ENCODE measurements at places on chromosomes 3 and 15.

DNA sequence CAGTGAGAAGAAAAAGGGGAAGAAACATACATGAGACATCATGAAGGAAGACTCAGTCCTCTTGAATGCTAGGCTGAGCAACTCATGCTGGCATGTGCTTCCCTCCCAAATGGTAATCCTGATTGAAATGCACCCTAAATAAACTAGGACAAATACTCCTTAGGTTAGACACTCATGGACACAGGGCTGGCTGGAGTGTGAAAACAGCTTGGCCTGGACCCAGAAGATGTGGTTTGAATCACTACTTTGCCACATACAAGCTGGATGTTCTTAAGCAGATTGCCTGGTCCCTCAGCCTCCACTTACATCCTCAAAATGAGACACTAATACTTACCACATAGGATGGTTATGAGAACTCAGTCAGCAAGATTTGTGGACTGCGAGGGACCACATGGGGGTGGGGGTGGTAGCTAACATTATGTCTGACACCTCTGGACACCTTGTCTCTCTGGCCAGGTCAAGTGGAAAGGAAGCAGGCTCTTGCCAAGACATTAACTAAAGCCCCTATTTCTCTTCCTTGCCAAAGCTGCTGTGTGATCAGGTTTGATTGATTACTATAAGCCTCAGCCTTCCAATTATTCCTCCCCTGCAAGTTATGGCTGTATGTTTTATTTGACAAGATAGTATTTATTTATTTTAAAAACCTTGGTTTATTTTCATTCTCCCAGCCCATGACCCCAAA lies 138.9 kb upstream of the SLC7A14 start:
- no peak for DNase-seq

GRCh38 chr15:39553947-39554693 lies 26.8 kb upstream of the THBS1 start:
- DNase-seq = no peak

GRCh38 chr15:88622605-88622975 lies 1.4 kb downstream of the AEN start:
- DNase-seq = no peak

DNA sequence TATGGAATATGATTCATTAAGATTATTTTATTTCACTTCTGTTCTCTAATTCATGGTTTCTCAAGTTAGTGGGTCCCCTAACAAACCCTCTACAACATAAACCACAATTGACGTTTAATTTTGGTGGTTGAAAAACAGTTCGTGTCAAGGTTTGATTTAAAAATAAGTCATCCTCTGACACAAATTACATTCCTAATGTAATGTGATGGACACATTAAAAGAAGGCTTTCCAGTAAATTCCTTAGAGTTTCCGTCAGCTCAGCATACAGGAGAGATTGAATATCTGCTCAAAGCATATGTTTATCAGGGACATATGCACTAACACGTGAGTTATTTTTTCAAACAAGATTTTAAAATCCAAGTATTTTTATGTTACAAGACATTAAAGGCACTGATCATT lies 626.5 kb upstream of the ADAMTS9 start:
- no peak for DNase-seq

DNA sequence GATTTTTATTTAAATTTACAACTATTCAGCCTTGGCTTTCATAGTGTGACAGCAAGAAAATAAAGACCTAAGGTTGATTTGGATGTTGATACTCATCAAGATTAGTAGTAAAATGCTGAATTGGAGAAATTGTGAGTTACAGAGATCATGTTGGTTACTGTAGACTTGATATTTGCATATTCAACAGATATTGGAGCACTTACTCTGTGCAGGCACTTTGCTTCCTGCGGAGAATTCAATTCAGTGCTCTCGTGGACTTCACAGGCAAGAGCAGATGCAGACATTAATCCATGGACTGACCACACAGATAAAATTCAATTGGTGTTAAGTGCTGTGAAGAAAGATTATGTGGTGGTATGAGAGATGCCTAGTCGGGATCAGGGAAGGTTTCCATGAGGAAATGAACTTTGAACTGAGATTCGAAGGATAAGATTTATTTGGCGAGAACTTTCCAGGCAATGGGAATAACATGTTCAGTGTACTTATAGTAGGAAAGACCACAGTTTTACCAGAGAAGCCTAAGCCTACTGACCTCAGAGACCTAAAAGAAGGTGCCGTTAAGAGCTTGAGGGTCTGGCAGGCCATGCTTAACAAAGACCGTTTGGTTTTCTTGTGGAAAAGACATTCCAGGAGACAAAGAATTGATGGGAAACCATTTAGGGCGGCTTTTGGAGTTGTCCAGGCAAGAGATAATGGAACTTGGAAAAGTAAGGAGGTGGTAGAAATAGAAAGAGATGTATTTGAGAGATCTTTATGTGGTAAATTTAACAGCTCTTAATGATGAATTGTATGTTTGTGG lies 4.3 kb downstream of the SELENOT start:
- DNase-seq = no peak

DNA sequence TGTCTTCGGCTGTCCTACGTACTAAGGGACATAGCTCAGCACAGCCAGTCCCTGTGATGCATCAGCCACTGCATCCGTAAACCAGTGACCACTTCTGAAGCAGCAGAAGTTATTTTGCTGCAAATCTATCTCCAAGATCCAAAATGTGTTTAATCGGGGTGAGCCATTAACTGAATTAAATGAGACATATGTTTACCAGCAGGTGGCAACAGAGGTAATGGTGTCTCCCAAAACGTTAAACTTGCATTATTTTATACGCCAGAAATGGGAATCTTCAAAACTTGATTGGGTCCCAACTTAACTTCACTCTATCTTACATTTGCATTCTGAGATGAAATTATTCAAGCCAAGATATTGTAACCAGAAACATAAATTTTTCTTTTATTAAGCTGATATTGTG lies 75.3 kb upstream of the BOC start:
- DNase-seq = no peak

DNA sequence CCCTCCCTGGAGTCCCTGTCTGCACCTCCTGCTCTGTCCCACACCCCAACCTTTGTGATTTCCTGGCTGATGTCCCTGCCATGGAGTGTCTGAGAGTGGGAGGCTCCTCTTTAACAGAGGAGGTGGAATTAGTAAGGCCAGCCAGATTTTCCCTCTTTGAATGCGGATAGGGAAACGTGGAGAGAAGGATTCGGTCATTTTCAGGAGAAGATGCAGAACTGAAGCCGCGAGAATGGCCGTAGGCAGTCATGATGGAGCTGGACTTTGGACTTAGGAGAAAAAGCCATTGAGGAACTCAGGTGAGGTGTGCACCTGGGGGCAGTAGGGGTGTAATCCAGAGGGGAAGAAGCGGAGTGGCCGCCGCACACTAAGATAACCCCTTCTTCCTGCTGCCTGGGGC lies 138.1 kb upstream of the ATP10A start:
- no peak for DNase-seq

GRCh38 chr3:3110299-3110630 lies at the start of gene IL5RA:
TSS of gene IL5RA (minus strand) at chr3:3110374. CDS start at chr3:3104984, 5,390 bp downstream.
- DNase-seq = peak; percentile 42

GRCh38 chr3:105367063-105367405 lies 325 bp downstream of the ALCAM start:
- no peak for DNase-seq

GRCh38 chr3:38609386-38610111 lies 39.9 kb downstream of the SCN5A start:
- DNase-seq = no peak

- DNase-seq = no peak
Observed at GRCh38 chr3:14522129-14522691, 17.9 kb downstream of the GRIP2 start.

GRCh38 chr3:25424614-25425013 lies 3.4 kb upstream of the RARB start:
- no peak for DNase-seq

- no peak for DNase-seq
Observed at GRCh38 chr3:99761415-99762165, 56.1 kb upstream of the CMSS1 start.

DNA sequence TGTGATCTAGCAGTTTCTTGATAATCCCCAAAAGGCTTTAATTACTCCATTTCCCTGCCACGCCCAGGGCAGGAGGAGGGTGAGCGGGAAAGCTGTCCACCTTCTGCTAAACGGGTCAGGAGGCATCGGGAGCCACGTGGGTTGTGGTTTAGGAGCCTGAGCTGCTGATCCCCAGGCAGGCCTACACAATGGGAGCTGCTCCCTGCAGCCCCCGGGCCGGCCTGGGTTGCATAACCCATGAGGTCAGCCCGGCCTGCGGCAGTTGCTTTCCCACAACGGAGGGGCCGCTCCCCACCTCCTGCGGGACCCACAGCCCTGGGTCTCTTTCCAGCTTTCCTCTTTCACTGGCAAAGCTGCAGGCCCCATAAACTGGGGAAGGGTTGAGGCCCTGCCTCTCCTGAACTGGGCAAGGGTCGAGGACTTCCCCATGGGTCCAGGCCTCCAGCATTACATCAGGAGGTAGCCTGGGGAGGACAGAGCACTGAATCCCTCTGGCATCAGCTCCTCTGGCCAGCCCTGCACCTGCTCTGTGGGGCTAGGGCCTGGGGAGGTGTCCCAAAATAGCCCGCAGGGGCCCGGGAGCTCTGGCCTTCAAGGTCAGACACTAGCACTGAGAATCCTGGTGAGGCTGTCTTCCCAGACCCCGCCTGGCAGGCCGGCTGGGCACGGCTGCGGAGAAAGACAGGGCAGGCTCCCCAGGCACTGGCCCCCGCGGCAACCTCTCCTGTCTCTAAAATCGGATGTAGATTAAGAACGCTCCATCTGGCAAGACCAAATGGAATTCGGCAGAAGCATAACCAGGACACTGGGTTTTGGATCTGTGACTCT lies 47.3 kb downstream of the ZDHHC19 start:
- DNase-seq = no peak

DNA sequence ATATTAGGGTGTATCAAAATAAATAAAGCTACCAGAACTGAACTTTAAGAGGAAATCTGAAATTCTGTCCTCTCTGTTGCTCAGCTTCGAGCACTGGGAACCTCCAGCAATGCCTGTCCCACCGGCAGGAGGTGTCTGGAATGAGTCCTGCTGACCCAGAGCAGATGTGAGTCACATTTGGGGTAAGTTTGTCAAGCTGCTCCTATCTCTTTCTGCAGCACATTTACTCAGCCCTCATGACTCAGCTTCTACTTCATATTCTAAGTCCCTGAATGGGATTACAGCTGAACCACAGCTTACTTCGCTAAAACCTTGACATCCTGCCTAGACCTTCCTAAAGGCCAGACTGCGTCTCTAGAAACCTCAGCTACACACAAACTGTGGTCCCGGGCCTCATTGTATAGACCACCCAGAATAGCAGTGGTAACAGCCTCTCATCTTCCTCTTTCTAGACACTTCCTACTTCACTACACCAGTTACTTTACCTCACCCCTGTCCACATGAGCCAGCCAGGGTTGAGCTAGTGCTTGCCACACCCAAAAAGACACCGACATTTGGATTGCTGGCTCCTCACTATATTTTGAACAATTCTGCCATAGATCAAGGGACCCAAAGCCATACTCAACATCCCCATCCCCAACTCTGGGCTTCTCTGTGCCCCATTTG lies 109.6 kb upstream of the TMCO5A start:
- DNase-seq = no peak

DNA sequence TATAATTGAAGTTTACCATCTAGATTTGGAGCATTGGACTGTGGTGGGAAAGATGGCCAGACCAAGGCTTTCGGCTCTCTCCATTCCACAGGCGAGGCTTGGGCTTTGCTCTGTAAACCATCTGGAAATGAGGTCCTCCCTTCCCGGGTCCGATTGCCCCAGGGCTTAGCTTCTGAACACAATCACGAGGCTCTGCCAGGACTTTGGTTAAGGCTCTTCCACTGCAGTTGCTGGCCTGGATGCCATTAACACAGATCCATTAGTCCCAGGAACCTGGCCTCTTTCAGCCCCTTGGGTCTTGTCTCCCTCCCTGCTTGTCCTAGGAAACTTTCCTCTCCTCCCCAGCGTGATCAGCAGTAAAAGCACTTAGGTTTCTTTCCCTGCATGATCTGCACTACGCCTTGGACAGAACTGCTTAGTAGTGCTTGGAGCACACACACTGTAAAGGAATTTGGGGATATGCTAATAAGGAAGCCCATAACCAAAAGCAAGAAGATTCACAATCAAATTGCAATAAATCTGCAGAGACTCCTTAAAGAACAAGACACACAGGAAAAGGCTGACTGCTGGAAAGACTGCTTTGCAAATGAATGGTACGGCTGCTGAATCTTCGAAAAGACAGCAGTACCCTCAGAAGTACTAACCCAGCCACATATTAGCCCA lies 154.3 kb downstream of the ECT2 start:
- DNase-seq = no peak

GRCh38 chr3:25689226-25689625 lies 24.5 kb upstream of the TOP2B start:
- no peak for DNase-seq

DNA sequence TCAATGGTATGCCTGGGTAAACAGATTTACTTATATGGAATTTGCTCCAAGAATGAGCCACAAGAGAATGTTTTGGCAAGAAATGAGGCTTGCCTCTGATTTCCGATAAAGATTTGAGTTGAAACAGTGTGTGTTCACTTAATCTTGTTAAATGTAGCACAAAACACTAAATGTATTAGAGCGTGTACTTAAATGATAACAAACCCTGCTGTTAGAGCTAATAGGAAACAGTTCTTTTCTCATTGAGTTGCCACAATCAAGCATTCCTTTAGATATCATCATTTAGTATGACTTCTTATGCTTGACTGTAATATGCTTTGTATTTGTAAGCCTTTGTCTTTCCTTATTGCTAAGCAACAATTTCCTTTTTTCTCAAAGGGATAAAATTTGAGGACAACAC lies 353.6 kb upstream of the ZNF717 start:
- no peak for DNase-seq

DNA sequence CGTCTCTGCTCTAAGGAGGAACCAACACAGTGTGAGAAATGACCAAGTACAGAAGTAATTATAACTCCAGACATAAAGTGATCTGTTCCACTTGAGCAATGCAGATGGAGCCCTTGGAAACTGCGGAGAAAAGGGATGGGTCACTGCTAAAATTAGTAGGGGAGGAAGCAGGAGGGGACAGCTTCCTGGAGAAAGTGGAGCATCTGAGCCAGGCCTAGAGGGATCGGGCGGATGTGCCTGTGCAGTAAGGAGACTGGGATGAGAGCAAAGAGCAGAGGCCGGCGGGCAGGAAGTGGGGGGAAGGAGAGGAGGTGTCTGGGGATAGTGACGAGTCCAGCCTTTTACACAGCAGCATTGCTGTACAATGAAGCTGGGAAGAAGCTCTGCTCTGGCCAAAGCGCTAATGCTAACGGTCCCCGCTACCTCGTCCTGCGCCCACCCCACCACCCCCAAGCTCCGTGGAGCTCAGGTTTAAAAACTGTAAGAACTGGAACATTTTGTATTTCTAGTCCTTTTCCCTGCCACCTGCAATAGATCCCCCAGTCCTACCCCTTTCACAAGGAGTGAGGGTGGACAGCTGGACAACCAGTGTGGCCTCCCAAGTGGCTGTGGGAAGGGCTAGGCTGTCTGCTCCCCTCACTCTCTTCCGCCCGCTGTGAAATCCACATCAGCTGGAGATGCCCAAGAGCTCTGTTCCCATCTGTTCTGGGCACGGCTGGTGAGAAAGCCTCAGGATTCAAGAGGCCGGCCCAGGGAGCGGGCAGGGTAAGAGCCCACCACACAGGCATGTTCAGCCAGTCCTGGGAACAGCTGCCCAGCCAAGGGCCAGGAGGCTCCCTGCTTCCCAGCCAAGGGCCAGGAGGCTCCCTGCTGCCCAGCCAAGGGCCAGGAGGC lies 53.0 kb upstream of the HES1 start:
- no peak for DNase-seq

- no peak for DNase-seq
Observed at GRCh38 chr3:154614601-154615000, 184.6 kb upstream of the GPR149 start.
